ENCODE measurements at places on chromosomes 7 and 10.
A peak's percentile ranks its signal among the peaks of the same experiment; 100 is the strongest.

DNA sequence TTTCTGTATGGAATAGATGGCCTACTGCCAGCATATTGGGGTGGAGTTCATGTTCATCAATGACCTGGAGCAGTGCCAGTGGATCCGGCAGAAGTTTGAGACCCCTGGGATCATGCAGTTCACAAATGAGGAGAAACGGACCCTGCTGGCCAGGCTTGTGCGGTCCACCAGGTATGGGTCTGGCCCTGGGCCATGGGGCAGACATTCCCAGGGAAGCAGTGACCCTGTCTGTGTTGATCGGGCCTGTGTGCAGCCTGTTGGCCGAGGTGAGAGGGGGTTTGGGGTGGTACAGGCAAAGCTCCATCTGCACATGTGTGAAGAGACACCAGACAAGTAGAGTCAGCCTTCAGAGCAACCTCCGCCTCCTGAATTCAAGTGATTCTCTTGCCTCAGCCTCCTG is 67.3 kb downstream of the OGDH start:
- DNase-seq = no peak

DNA sequence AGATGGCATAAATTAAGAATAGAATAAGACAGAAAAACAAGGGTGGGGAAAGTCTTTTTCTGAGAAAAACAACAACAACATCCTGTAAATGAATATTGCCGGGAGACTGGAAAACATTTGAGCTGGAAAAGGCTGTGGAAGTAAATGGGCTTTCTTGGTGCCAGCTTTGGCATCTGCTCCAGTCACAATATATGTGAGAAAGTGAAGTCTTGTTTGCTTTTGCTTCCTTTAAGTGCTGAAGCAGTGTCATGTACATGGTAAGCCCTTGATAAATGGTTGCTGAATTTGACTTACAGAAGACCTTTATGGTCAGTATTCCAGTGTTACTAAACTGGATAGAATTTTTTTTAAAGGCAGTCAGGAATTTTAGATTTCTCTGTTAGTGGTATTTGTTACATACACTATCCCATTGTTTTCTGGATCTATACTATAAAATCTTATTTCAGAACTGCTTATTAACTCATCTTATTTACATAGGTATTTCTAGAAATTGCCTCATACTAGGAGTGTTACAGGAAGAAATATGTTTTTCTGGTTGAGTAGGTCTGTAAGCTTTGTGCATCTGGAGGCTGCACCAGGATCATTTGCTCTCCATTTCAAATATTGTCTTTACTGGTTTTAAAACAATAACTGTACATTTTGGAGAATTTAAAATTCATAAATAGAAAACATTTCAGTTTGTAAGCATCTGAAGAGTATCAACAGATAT is 201.7 kb upstream of the FOXP2 start:
- DNase-seq = no peak

DNA sequence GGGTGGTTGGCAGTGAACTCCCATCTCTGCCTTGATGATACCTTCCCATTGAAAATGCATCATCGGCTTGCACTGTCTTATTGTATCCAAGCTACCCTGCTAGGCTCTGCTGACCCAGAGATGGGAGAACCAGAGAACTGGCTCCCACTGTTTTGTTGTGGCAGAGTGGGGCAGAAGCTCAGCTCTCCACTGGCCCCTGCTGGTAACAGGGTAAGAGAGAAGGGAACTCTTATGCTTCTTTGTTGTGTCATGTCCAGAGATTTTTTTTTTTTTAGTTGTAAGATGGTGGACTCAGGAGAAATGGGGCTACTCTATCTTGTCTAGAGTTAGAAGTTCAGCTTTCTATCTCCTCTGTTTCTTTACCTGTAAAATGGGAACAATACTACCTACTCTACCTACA is 100.5 kb upstream of the SDK1 start:
- DNase-seq = peak; percentile 19

DNA sequence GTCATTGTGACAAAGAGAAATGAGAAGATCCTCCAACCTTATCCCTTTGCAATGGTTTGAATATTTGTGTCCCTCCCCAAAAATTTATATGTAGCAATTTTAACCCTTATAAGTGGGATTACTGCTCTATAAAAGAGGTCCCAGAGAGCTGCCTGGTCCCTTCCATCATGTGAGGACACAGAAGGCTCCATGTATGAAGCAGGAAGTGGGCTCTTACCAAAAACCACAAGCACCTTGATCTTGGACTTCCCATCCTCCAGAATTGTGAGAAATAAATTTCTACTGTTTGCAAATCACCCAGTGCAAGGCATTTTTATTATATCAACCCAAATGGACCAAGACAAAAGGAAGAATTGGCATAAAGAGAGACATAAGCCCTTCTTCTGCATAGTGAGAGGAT is 95.7 kb downstream of the KCNMA1 start:
- DNase-seq = no peak

DNA sequence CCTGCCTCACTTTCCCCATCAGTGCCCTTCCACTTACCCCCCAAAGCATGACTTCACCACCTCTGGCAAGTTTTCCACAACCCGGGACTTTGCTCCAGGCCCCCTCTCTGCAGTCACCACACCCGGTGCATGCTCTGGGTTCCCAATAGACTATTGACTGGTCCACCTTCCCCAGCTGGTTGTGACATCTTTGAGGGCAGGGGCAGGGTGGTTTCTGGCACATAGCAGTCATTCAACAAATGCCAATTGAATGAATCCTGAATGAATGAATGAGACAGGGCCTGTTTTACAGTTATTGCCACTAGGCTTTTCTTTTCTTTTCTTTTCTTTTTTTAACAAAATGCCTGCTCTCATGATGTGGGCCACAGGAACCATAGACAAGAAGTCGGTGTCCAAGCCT is 28.8 kb upstream of the DOCK1 start:
- DNase-seq = no peak

- no peak for DNase-seq
Observed at GRCh38 chr7:144936314-144936713, 100.5 kb upstream of the TPK1 start.

Measured in NCI-H1092 treated with DMSO at 0.1 percent for 48 hours (cell line).